ENCODE measurements at places on chromosomes 16 and 17.

DNA sequence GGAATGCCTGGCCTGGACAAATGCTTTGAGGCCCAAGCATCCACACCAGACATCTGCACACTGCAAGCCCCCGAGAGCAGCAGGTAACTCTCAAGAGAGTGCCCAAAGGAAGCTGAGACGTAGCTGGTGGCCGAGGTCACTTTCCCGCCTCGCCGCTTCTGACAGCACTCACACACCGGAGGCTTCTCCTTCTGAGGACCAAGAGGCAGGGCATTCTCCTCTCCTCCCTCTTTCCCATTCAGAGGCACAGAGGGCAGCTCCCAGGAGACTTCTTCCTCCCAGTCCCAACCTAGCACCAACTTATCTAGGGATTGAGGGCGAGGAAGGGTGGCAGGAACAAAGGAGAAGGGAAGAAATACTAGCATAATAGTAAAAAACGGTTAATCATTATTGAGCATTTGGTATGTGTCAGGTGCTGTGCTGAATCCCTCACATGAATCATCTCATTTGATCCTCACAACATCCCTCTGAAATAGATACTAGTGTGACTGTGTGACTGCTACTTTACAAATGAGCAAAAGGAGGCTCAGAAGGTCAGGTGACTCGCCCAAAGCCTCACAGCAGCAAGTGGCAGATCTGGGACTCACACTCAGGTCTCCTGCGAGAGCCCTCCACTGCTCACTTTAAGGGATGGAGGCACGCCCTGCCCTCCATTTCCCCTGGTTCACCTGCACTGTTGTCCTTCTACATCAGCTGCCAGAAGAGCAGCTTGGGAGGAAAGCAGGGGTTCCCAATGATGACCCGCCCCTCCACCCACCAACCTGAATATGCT is 41.8 kb downstream of the MYO18A start:
- ATAC-seq: peak; percentile 76

DNA sequence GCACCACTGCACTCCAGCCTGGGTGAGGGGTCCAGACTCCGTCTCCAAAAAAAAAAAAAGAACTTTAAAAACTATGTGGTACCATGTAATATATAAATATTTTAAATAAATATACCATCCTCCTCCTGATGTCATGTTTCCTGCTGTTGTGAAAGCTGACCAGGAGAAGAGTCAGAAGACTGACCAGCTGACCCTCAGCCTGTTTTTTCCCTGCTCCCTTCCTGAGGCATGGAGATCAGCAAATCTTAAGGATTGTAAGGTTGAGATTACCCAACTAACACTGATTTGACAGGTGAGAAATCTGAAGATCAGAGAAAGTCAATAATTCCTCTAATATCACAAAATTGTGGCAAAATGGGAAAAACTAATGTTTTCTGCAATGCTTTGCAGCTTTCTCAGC is 18.1 kb downstream of the NCOR1 start:
- no peak for ATAC-seq

DNA sequence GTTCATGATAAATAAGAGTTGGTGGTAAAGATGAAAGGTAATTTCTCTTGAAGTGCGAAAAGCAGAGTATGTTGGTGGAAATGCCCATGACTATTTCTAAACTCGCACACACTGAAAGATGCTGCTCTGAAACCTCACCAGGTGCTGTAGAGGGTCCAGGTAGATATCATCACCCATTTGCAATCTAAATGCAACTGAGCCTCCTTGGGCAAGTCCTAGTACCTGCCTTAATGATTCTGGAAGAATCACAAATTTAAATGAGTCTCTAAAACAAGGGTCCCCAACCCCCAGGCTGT is 5.9 kb upstream of the MMD start:
- ATAC-seq: no peak

DNA sequence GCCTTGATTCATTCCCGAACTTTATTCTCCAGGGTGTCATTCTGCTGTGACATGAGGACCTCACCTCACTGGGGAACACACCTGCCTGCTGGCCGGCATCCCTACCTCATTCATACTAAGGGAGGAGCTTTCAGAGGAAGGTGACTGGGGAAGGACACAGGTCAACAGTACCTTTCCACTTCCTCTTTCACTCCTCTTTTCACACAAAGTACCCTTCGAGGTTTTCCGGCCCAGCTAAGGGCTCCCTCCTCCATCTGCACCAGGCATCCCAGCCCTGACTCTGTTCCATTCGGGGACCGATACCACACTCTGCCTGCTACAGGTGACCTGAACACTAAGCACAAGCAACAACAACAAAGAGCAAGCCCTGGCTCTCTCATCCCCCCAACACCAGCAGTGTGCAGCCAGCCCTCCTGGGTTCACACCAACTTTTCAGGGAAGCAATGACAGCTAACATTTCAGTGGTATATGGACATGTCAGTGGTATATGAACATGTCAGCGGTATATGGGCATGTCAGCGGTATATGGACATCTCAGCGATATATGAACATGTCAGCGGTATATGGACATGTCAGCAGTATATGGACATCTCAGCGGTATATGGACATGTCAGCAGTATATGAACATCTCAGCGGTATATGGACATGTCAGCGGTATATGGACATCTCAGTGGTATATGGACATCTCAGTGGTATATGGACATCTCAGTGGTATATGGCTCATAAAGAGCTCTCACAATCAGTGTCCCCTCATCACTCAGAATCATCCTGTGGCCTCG is 16.0 kb downstream of the TRIM25 start:
- no peak for ATAC-seq

- no peak for ATAC-seq
Observed at GRCh38 chr16:57991551-57992059, 8.9 kb downstream of the ZNF319 start.

- ATAC-seq: peak; percentile 90
Observed at GRCh38 chr16:81632392-81633146, 146.5 kb upstream of the PLCG2 start.

All from activated CD4-positive, CD25-positive, alpha-beta regulatory T cell treated with anti-CD3 and anti-CD28 coated beads, Interleukin-2, amount 50 U/mL, for 24 hours (primary cell).